CD8-positive, alpha-beta T cell (primary cell): ENCODE measurements at places on chromosomes 1 and 21.

GRCh38 chr21:46636550-46637285, 1.2 kb downstream of the PRMT2 start:
- DNase-seq = no peak

DNA sequence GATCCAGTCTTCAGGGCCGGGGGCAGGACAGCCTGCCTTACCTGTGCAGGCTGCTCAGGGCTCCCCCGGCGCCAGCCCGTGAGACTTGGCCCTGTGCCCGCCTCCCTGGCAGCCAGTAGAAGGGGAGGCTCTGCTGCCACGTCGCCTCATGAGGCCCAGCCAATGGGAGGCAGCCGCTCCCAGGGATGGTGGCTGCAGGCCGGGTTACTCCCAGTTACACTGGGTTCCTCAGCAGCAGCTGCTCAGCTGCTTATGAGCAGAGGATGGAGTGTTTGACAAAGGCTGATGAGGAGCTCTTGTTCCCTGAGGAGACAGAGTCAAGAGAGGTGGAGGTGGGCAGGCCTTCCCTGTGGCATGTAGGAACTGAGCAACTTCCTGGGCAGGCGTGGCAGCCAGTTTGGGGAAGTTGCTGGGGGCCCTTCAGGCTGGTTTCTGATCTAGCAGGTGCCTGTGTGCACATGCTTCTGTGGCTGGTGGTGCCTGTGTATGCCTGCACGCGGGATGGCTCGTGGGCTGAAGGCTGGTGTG, 5.5 kb downstream of the MFSD2A start:
- peak; percentile 57 for DNase-seq

DNA sequence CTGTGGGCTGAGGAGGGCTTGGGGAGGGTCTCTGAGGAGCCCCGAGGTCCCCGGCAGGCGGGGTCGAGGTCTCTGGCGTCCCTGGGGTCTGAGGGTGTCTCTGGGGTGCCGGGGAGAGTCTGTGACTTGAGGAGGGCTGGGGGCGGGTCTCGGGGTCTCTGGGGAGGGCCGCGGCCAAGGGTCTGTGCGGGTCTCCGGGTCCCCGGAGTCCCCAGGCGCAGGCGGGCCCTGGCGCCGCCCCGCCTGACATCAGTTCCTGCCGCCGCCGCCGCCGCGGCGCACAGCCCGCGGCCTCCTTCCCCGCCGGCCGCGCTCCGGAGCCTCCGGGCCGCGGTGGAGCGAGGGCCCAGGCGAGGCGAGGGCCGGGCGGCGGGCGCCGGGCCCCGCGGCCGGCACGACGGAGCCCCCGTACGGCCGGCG, at the start of gene PLEKHM2:
Gene PLEKHM2 (plus strand): TSS at position 279 of the 420 bp plus-strand sequence. CDS start 239 bp downstream, outside the sequence.
- peak; percentile 26 for DNase-seq

- DNase-seq = no peak
Measured at GRCh38 chr1:203098445-203098844, 12.6 kb upstream of the MYOG start.

DNA sequence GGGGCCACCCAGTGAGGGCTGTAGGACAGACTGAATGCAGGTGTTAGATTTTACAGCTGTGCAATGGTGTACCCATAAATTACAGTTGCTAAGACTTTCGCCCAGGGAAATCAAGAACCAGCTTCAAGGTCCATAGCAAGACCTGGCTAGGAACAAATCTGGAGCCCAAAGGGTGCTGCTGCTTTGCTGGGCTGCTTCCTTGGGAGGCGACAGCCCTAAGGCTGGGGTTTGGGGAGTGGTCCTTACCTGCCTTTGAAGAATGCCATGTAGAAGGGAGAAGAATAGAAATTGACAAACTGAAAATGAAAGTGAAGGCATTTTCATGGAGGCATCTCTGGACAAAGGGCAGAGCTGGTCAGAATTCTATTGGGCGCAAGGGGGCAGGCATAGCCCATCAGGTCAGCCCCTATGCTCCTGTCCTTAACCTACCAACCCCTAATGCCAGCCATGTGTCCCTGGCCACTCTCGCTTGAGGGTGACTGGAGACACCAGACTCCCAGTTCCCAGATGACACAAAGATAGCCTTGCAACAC, 7.6 kb upstream of the ARHGEF19 start:
- no peak for DNase-seq

DNA sequence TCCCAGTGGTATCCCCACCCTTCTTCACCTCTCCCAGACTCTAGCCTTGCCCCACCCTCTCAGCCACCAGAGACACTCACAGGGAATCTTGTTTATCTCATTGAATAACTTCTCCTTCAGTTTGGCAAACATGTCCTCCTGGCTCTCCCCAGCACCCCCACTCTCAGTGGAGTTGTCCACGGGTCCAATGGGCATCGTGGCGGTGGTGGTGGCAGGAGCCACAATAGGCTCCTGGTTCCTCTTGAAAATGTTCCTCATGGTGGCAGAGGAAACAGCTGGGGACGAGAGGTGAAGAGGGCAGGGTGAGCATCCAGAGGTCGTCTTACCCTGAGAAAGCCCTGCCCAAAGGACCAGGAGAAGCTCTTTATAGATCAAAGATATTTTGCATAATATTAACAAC, 104.7 kb downstream of the SYT2 start:
- DNase-seq = no peak

DNA sequence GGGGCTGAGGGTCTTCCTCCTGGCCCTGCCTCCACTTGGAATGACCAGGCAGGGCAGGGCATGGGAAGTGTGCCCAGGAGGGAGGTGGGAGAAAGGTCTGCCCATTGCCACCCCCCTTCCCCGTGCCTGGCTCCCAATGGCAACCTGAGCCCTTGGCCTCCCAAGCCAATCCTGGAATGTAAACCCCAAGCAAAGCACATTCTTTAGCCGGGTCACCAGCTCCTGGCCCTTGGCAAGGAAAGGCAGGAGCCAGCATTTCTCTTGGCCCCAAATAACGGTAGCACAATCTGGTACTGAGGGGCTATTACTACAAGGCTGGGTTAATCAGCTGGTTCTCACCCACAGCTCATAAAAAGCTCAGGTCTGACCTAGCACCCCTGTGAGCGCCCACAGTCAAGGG, 6.9 kb upstream of the NUAK2 start:
- no peak for DNase-seq

- DNase-seq = no peak
Measured at GRCh38 chr1:221241157-221241556, 361.9 kb downstream of the HLX start.

- no peak for DNase-seq
Measured at GRCh38 chr1:178868706-178869105, 2.2 kb downstream of the ANGPTL1 start.

- DNase-seq = no peak
Measured at GRCh38 chr21:42392731-42393442, 3.0 kb downstream of the TMPRSS3 start.

GRCh38 chr1:152343006-152343405, 16.8 kb downstream of the FLG2 start:
- no peak for DNase-seq

GRCh38 chr1:240096974-240097373, 5.3 kb downstream of the FMN2 start:
- no peak for DNase-seq

DNA sequence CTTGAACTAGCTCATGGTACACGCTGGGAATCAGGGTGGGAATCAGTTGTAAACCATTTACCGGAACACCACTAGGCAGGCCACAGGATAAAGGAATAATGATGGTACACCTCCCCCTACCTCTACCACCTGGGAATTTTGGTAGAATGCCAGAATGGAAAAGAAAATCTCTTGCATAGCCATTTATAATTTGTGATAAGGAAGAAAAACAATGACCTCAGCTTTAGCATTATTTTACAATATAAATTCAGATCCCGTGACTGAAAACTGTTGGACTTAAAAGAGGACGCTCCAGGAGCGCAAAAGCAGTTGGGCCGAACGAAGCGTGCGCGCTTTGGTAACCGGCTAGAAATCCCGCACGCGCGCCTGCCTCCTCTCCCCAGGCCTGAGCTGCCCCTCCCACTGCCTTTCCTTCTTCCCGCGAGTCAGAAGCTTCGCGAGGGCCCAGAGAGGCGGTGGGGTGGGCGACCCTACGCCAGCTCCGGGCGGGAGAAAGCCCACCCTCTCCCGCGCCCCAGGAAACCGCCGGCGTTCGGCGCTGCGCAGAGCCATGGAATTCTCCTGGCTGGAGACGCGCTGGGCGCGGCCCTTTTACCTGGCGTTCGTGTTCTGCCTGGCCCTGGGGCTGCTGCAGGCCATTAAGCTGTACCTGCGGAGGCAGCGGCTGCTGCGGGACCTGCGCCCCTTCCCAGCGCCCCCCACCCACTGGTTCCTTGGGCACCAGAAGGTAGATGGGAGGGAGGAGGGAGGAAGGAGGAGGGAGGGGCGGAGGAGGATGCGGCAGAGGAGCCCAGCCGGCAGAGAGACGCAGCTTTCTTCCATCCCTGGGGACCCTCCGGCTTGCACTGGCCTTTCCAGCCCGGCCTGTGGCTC, at the start of gene CYP4X1:
Gene CYP4X1 (plus strand): TSS at position 402 of the 873 bp plus-strand sequence. CDS start 149 bp downstream, at position 551.
- no peak for DNase-seq

- DNase-seq = no peak
Measured at GRCh38 chr1:165858364-165858823, 31.0 kb downstream of the UCK2 start.

DNA sequence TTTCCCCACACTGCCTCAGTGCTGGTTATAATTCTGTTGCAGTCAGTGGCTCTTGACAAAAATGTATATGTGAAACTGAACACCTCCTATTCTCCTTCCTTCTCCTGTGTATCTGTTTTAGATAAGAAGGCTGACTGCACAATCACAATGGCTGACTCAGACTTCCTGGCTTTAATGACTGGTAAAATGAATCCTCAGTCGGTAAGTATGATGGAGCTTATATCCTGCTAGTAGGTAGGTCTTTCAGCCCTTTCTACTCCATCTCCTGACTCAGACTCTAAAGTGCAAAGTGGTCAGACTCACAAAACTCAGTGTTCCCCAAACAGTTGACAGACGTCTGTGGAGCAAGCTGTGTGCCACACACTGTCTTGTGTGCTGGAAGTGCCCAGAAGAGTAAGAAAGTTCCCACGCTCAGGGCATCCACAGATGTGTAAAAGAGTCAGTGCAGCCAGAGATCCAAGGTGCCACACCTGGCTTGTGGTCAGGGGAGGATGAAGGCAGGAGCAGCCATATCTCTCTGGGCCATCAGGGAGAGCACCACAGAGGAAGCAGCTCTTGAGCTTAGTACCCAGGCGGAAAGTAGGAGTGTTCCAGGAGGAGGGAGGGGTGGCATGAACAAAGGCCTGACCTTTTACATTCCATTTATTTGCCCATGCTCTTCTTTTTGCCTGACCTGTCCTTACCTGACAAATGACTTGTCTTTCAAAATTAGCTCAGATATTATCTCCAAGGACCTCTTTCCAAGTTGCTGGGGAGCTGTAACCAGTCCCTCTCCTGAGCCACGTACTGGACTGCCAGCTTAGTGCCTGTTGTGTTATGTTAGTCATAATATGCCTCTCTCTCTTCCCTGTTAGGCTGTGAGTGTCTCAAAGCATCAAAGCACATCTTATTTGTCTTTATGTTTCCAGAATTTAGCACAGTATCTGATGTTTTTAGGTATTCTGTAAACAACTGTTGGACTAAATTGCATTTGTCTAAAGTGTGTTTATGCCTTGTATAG, 14.0 kb upstream of the PODN start:
- no peak for DNase-seq

GRCh38 chr1:1441002-1441888, 5.8 kb downstream of the VWA1 start:
- peak; percentile 63 for DNase-seq

DNA sequence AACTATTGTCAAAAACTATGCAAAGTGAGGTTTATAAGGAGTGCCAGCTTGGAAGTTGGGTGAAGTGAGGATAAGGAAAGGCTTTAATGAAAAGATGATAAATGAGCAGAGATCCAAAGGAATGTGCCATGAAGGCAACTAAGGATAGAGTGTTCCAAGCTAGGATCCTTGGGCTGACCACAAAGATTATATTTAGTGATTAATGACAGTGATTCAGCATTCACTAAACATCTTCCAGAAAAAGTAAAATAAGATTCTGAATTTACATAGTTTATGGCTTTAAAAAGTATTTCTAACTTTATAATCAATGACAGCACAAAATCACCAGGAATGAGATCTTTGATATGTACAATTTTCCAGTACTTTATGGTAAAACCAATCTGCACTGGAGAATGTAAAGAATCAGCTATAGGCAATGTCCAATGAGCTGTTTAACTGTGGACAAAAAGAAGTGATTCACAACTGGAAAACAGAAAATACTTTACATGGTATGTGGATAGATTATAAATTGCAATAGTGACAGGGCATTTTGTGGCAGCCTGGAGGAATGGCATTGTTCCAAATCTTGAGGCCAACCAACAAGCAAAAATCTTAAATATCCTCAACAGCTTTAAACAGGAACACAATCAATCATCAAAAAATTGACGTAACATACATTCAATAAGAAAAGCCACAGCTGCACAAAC, 91.2 kb upstream of the KCTD3 start:
- DNase-seq = no peak

GRCh38 chr1:180849031-180849775, 63.5 kb upstream of the KIAA1614 start:
- DNase-seq = no peak

- DNase-seq = no peak
Measured at GRCh38 chr1:231643071-231643934, 16.7 kb downstream of the DISC1 start.

GRCh38 chr21:21996891-21997290, 998.7 kb downstream of the NCAM2 start:
- no peak for DNase-seq

DNA sequence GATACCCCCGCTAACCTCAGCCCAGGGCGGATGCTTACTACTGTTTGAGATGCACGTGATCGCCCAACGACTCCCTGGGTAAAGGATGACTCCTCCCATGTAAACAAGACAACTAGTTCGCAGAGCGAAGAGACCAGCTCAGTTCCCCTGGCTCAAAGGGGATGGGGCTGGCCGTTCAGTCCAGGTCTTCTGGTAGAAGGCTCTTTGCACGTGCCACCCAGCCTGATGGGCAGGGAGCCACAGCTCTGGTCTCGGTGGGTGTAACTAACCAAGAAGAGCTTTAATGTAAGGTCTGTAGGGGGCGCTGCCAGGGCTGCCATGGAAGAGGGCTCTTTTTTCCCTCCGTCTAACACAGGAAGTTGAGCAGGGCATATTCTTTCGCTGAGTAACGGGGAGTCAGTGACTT, 49.4 kb upstream of the PARP1 start:
- DNase-seq = peak; percentile 44

DNA sequence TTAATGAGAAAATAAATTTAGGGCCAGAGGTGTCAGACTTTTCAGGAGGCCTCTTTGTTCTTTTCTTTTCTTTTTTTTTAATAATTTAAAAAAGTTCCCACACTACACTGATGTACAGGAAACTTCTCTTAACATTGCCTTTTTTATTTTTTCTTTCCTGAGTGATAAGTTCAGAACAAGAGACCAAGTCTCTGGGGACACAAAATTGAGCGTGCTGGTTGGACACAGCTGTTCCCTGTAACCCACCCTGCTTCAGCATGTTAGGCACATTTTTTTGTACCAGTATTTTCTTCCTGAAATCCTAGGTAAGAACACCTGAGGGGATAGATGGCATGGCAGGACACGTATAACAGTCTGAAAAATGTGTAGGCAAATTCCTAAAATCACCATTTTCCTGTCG, 50.1 kb downstream of the PBX1 start:
- DNase-seq = no peak
